ENCODE measurements at places on chromosomes 6 and 20.
A peak's percentile ranks its signal among the peaks of the same experiment; 100 is the strongest.

DNA sequence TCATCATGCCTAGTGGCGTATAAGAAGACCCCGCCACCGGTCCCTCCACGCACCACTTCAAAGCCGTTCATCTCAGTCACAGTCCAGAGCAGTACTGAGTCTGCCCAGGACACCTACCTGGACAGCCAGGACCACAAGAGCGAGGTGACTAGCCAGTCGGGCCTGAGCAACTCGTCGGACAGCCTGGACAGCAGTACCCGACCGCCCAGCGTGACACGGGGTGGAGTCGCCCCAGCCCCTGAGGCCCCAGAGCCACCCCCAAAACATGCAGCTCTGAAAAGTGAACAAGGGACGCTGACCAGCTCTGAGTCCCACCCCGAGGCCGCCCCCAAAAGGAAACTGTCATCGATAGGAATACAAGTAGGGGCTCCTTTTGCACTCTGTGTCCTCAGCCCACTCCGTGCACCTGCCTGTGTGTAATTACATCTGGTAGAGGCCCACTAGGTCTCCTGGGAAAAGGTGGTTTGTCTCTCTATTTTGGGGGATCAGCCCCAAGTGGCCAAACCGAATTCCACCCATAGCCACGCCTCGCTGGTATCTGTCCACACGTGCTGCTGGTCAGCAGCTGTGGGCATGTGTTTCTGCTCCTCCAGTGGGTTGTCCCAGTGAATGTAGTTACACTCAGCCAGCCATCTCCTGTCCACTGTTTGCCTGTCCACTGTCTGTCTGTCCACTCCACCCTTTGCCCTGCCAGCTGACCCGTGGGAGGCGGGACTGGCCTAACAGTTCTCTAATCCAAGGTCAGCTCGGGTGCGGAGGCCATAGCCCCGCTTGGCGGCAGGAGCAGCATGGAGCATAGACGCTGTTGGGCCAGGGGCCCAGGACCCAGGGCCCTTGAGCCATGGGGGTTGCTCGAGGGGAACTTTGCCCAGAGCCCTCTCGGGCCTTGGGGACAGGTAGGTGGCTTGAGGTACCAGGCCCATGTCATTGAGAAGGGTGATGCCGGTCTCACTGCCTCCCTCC is 44.3 kb upstream of the MYL9 start:
- DNase-seq, result no peak

GRCh38 chr6:110285306-110286060 is 72.7 kb downstream of the METTL24 start:
- no peak for DNase-seq

GRCh38 chr20:58235010-58235409 is 6.6 kb upstream of the ANKRD60 start:
- DNase-seq, result no peak

DNA sequence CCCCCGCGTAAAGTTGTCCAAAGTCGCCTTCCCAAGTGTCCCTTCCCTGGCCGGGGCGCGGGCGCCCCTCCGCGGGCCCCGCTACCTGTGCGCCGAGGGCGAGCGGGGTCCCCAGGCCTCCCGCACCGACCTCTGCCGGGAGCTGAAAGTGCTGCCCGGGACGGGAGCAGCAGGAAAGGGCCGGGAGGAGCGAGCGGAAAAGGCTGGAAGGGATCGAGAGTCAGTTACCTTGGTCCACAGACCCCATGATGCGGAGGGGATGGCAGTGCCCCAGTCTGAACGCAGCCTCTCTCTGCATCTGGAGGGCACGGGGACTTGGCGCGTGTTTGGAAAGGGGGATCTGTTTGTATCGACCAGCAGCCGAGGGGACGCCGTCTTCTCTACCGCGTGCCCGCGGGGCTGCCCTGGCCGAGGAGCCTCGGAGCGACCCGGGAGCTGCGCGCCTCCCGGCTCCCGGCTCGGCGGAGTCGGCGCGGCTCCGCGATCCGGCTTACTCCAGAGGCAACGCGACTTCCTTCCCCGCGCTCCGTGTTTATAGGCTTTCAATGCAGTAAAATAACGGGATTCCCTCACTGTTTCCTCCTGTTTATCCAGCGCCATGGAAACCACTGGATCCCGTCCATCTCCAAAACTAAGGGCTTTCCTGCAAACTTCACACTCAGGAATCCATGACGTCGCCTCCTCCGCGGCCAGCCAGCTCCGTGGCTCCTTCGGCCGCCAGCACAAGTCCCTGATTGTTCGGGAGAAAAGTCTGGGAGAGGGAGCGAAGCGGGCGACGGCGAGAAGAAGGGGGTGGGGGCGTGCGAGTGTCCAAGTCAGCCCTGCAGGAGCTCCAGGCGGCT is 20.0 kb upstream of the NFATC2 start:
- DNase-seq, result peak; percentile 98

DNA sequence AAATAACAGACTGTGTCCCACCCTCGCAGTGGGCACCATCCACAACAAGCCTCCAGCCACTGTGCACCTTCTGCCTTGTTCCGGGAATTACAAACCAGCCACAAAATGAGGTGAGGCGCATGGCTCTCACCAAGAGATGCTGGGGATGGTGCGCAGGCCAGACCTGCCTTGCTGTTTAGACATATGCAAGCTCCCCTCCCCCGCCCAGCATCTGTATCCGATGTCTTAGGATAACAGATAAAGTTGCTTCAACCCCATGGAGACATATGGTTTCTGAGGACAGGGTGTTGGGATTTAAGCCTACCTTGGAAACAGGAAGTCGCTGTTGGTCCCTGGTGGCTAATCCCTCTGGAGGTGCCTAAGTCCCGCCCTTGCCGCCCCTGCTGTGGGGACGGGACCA is 50.4 kb upstream of the MPC1 start:
- DNase-seq, result no peak

Measured in astrocyte of the hippocampus (primary cell).